Eye (tissue), 1 donor: ENCODE measurements at places on chromosomes 1 and 21.

DNA sequence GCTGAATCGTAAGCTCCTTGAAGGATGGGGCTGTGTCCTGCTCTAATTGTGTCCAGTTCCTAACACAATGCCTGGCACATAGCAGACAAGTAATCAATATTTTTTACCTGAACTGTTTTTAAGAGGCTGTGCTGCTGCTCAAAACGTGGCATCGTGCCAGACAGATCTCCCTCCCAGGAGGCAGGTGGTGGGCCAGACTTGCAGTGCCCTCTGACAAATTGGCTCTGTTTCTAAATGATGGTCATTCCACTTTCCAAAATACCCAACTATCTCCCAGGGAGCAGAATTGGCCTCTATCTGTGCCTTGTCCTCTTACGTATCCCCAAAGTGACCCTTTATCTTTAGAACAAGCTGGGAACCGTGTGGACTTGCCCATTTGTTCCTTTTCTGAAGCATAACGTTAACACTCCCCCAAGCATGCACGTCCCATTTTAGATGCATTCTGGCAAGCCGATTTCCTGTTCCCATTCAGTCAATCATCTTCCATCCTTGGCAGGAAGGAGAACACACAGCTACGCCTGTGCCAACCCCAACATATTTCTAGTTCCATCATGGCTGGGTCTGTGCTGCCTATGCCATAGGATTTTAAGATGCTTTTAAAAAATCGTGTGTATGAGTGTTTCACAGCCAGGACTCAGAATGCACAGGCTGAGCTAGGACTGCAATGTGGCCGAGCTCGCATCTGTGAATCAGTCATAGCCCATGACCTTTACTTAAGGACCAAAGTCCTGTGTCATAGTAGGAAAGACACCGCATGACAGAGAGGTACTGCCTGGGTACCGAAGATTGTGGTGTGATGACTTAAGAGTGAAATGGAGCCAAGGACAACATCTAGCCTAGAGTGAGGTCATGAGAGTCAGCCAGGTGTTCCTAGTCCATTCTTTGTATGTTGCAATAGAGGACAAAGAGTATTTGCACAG, 408.6 kb downstream of the PRDM2 start:
- no peak for DNase-seq

DNA sequence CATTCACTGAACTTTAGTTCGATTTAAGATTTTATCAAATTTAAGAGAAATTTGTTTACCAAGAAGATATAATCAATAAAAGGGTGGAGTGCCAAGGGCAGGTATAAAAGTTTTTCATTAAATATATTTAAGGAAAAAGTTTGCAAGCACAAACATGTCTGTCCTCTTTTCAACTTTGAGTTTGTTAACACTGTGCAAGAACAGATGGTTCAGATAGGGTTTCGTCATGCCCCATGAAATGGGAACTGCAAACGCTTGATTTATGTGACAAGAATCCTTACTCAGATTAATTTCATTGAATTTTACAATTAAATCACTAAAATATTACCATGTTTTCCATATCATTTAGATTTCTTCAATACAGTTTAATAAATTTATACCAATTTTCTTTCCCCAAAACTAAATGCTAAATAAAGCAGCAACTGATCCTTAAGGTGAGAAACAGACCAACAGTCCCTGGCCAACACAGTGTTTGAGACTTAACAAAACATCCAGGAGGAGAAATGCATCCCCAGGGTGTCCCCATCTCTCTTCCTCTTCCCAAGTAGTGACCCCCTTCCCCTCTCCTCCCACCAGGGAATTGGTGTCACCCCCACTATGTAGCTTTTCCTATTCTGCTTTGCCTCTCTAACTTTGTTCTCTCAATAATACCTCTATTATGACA, 292.9 kb downstream of the LTN1 start:
- no peak for DNase-seq

- DNase-seq = no peak
Measured at GRCh38 chr1:152160576-152160975, 1.5 kb upstream of the RPTN start.

GRCh38 chr1:70427976-70428375, 16.9 kb downstream of the CTH start:
- DNase-seq = no peak

DNA sequence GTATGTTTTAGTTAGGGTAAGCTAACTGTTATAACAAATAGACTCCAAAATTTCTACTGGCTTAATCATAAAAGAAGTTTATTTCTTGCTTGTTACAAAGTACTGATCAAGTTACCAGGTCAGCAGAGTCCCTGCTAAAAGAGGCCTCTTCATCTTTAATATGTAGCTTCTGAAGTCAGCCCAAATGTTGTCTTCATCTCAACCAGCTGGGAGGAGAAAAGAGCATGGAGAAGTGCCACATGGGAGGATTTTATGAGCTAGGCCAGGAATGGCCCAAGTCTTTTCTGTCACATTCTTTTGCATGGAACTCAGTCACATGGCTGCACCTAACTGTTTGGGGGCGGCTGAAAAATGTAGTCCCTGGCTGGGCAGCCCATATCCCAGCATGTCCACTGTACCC, 63.2 kb upstream of the APOBEC4 start:
- no peak for DNase-seq

DNA sequence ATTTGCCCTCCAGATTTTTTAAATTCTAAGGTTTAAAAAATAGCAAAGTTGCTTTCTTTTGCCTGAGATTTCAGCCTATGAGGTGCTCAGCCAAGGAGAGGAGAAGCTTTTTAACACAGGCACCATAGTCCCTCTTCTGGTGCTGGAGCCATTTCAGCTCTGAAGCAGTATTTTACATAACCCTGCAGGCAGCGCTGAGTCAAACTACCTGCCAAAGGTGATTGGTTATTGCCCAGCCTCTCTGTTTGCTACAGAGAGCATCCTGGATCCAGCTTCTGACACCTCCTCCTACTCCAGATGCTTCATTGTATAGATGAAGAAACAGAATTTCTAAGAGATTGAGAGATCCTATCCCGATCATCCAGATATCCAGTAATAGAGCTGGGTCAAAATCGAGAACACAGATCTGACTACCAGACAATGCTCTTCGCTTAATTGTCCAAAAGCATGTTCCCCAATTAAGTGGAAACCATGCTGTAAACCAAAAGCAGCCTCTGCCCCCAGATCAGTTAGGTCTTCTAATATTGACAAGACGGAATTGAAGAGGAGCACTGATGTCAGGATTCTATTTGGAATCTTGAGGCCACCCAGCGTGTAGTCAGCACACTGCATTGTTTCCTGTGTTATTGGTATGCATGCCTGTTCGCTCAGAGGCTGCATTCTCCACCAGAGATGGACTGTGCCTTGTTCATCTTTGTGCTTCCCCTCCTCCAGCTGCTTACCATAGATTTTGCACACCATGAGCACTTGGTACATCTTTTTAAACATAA, 22.1 kb downstream of the RGS8 start:
- DNase-seq = peak; percentile 85

- no peak for DNase-seq
Measured at GRCh38 chr1:209646558-209646957, 5.7 kb downstream of the LAMB3 start.

DNA sequence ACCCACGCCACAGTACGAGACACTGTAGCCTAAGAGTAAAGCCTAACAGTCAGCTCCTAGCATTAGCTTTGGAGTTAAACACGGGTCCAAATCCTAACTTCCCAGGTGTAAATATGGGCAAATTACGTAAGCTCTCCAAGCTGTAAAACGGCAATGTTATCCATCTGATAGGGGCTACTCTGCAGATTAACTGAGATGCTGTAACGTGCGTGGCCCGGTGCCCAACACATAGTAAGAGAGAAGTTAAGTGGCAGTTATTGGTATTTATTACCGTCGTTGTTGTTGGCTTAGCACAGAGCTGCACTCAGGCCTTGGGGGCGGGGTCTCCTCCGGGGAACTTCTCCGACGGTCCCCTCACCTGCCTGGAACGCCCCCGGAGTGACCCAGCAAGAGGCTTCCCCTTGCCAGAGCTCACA, 457 bp downstream of the TRAPPC3 start:
- DNase-seq = no peak

GRCh38 chr1:42748021-42748420, 8.0 kb upstream of the CLDN19 start:
- no peak for DNase-seq

DNA sequence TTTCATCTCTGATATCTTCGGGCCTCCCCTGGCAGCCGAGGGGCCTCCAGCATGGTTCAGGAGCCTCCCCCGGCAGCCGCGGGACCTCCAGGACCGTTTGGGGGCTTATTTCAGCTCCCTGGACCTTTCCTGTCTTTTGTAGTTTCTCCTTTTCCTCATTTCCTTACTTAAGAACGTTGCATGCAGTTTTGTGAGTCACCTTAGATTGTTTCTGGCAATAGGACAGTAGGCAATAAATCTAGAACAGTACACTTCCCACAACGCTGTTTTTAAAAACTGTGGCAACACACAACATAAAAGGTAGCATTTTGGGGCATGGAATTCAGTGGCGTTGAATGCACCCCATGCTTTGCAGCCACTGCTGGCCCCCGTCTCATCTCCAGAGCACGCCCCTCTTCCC, 24.4 kb downstream of the FAAP20 start:
- no peak for DNase-seq

DNA sequence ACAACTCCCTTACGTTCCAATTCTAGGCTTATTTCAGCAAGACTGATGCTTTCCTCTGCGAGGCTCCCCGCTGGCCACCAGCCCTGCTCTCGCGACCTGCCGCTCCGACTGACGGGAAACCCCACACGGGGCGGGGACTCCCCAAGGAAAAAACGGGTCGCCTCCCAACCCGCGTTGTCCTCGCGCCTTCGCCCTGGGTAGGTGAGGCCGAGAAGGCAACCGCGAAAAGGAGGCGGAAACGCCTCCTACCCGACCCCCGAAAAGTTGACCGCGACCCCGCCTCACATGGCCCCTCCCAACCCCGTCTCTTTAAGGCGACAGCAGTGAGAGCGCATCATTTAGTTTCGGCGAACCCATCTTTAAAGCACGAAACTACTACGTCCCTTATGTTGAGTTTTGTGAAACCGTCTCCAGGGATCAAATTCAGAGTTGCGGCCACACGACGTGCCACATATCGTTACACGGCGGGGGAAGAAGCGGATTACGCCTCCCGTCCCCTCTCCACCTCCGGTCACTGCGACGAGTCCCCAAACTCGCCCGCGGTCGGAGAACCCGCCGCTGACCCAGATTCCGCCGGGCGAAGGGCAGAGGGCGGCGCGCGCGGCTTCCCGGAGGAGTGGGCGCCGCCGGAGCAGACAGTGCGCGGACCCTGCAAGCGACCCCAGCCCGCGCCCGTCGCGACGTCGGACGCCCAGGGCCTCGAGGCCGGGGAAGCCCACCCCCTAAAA, 1.2 kb downstream of the ANP32E start:
- DNase-seq = peak; percentile 88

- peak; percentile 10 for DNase-seq
Measured at GRCh38 chr1:161096530-161096929, 1.6 kb upstream of the KLHDC9 start.
